ENCODE measurements at places on chromosomes 7 and 10. TPM values are rescaled to one million over a fixed set of nuclear protein-coding genes. Genes with fewer than 3 reads are reported as not detected.

GRCh38 chr7:5591278-5591874 lies 167.7 kb upstream of the TNRC18 start:
- H3K4me1 ChIP-seq, result peaks cover 17% of the 10 kb centered on the region
- H3K27ac ChIP-seq, result no peak overlapping the region
- H3K27me3 ChIP-seq, result peaks cover 23% of the 10 kb centered on the region
- peaks cover 2% of the 10 kb centered on the region for H3K36me3 ChIP-seq
- H3K4me3 ChIP-seq, result no peak overlapping the region

CARD11 gene
- 120 TPM for total RNA-seq

ANKRD30A gene
- not detected for total RNA-seq

DNA sequence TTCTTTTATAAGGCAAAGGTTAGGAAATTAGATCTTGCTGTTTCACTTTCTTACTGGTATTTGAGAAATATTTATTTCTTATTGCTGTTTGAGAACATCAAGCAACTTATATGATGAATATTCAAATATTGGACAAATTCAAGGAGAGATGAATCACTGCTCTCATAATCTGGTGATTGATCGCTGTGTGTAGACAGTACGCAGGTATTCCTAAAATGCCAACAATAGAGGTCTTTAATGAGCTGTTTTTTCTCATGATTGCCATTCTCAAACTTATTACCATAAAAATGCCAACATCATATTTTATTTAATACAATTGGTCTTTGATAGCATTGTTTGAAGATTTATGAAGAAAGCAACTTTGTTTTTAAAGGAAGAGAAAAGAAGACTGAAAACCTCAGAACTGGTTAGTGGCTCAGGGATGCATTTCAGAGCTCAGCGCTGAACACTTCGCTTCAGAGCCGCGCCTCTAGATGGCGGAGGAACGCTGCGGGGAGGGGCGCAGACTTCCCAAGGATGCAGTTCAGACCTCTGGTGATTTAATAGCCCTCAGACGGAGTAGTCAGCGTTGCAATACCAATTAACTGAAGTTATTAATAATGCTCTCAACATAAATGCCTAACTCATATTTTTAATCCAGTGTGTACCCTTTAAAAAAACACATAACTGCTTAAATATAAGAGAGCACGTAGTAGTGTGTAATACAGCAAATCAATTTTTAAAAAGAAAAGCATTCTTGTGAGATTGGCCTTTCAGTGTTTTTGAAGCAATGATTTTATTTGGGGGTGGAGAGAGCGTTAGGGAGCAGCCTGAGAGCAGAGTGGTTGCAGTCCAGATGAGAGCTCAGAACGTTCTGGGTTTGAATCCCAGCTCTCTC lies 38.5 kb upstream of the STEAP4 start:
- H3K27me3 ChIP-seq, result peaks cover 8% of the 10 kb centered on the region
- no peaks in the 10 kb centered on the region for H3K36me3 ChIP-seq
- peaks cover 11% of the 10 kb centered on the region for H3K4me1 ChIP-seq
- no peak for DNase-seq

- no peak overlapping the region for H3K27ac ChIP-seq
- H3K4me3 ChIP-seq, result no peak overlapping the region
- DNase-seq, result no peak
- H3K4me1 ChIP-seq, result no peaks in the 10 kb centered on the region
- H3K27me3 ChIP-seq, result peaks cover 7% of the 10 kb centered on the region
Measured at GRCh38 chr7:71131256-71132126, 453 bp upstream of the GALNT17 start.

- H3K36me3 ChIP-seq, result no peaks in the 10 kb centered on the region
- no peak for DNase-seq
- H3K27ac ChIP-seq, result no peak overlapping the region
- no peaks in the 10 kb centered on the region for H3K27me3 ChIP-seq
Measured at GRCh38 chr7:52270301-52270700, 765.1 kb upstream of the POM121L12 start.
